ENCODE measurements at places on chromosomes 5 and 9.

DNA sequence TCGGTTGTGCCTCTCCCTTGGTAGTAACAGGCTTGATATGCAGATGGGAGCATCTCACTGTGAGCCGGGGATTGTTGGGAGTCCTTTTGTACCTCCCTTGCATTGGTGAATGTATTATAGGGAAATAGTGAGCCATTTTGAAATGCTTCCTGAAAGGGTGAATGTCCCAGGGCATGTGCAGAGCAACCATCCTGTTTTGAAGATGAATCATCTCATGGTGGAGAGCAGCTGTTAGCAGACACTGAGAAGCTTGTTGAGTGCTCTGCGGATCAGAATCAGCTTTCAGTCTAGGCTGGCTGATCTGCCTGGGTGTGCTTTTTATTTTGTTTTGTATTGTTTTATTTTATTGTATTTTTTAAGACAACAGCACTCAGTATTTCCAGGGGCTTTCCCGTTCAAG lies 29.7 kb downstream of the SLC36A1 start:
- peak; percentile 59 for DNase-seq

- no peak for DNase-seq
Measured at GRCh38 chr5:120806202-120806601, 342.1 kb downstream of the PRR16 start.

- no peak for DNase-seq
Measured at GRCh38 chr9:113940077-113940476, 64.0 kb downstream of the ZNF618 start.

- no peak for DNase-seq
Measured at GRCh38 chr5:5886812-5887486, 464.5 kb downstream of the ICE1 start.

DNA sequence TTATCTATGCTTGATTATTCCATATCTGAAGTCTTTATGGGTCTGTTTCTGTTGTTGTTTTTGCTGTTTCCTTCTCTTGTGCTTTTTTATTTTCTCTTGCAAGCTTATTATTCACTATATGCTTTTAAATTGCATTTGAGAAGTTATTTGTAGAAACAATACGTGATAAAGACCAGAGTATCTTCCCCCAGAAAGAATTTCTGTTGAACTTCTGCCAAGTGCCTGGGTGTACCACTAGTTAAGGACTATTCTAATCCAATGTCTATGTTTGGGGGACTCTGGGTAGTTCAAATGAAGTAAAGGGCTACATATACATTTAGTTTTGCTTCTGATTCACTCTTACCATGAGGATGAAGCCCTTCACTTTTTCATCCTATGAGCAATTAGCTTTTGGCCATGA lies 54.3 kb downstream of the SLF1 start:
- no peak for DNase-seq

DNA sequence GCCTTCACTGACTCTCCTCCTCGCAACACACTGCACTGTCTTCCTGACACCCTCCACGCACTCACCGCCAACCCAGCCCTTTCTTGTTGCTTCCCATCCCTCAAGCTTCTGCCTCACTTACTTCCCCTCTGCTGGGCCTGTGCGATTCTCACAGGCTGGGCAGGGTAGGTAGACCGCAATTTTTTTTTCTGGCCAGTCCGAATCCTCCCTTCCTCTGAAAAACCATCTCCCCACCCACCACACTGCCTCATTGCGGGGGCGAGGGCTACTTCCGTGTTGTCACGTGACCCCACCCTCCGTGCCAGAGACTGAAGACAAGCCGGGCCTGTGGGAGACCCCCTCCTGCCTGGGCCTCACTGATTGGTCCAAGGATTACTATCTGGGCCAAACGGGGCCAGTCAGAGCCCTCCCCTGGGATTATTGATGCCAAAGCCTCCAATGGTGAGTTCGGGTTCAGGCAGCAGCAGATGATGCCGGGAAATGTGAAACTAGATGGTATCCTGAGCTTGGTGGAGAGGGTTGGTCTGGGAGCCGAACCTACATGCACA lies 73.1 kb downstream of the STK10 start:
- no peak for DNase-seq

DNA sequence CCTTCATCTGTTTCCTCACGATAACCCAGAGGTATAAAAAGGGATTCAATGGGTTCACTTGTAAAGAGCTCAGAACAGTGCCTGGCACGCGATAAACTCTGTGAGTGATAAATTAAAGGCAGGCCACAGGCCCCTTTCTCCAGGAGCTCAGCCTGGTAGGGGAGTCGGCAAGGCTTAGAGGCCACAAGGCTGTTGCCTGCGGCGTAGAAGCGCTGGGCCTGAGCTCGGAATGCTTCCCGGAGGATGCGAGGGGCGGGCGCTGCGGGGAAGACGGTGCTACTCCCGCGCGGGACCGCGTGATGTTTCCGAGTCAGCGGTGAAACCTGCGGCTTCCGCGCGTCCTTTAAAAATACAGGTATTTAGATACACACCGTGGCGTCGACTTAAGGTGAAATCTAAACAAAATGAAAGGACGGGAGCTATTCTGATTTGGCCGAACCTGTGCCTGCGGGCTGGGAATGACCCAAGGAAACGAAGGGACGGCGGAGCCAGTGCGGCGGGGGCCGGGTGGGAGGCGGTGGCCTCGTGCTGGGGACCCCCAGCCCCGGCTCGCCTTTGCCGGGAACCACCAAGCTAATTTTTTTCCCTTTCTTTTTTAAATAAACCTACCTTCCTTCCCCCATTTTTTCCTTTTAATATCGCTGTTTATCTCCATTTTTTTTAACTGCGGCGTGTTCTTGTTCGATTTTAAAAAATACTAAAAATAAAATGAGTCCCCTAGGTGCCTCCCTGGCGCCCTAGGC lies 6.2 kb downstream of the NKX2-5 start:
- no peak for DNase-seq

- peak; percentile 75 for DNase-seq
Measured at GRCh38 chr5:16690243-16690852, 73.6 kb upstream of the RETREG1 start.

DNA sequence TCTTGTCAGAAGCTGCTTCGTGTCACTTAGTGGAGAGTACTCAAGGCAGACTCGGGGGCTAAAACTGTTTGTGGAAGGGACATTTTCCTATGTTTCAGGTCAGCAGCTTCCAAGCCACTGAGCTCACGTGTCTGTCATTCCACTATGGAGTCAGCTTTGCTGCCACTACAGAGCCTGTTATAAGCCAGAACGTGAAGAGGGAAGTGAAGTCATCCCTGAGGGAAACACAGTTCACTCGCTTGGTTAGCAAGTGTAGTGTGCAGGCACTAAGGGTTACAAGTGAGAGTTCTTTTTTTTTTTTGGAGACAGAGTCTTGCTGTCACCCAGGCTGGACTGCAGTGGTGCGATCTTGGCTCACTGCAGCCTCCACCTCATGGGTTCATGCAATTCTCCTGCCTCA lies 24.5 kb upstream of the LTC4S start:
- DNase-seq: no peak

DNA sequence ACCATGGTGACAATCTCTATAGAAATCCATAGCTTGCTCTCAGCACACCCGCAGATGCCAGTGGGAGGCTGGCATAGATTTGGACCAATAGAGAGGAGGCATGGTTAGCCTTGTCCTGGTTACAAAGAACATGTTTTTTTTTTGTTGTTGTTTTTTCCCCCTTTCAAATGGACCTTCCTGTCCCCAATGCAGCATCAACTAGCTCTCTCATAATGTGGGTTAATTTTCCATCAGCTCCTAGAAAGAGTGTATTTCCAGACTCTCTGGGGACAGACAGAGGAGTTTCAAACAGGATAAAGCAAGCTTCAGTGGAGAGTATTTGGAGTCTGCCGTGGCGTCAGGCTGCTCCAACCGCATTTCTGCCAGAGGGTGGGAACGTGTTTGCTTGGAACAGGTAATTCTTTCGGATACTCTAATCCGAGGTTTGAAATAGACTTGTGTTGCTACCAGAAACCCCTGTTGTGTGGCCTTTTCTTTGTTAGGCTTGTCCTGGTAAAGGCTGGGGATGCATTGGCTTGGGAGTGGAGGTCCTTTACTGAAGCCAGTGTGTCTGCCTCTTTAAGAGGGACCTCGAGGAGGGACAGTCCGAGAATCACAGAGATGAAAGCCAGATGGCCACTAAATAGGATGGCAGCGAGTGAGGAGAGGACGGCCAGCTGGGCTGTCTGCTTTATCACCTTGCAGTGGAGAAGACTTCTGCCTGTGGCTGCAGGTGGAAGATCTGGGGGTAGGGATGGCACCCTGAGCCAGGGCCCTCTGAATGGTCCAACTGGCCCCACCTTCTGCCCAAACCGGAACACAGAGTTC lies 130.5 kb upstream of the CPEB4 start:
- no peak for DNase-seq

DNA sequence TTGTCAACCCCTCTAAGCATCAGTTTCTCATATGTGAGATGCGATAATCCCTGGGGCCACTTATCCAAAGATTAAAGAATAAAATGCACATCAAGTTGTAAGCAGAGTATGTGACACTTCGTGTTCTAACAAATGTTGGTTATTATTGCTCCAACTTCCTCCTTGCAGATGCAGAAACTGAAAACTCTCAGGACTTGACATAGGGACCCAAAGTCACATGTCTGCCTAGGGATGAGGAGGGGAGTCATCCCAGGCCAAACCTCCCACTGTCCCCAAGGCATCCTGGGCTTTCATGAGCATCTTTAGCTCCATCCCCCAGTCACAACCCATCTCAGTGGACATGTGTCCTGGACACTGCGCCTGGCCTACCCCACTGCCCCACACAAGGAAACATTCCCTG lies 27.5 kb upstream of the SYK start:
- no peak for DNase-seq

DNA sequence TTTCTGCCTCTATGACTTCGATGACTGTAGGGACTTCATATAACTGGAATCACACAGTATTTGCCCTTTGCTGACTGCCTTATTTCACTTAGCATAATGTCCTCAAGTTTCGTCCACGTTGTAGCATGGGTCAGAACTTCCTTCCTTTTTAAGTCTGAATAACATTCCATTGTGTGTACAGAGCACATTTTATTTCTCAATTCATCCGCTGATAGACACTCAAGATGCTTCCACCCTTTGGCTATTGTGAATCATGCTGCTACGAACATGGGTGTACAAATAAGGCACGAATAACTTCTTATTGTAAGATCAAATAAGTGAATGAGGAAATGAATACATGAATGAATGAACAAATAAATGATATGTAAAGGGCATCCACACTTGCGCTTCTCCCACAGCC lies 13.0 kb downstream of the BARX1 start:
- no peak for DNase-seq

GRCh38 chr5:3417376-3417943 lies 178.2 kb upstream of the IRX1 start:
- no peak for DNase-seq

DNA sequence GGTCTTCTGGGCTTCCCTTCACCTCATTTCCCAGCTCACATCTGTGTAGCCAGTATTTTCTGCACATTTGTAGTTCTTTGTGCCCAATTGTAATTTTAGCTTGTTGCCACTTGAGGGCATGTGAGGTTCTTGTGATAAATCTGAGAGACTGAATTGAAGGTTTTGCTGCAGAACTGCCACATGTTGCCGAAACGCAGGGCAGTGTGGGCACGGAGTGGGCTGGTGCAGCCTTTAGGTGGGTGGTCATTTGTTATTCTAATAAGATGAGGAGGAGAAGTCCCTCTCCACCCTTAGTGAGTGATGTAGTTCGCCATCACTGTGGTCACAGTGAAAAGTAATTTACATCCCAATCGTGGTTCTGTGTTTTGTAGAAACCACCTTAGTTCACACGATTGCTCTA lies 21.2 kb downstream of the OTULIN start:
- DNase-seq: peak; percentile 68

DNA sequence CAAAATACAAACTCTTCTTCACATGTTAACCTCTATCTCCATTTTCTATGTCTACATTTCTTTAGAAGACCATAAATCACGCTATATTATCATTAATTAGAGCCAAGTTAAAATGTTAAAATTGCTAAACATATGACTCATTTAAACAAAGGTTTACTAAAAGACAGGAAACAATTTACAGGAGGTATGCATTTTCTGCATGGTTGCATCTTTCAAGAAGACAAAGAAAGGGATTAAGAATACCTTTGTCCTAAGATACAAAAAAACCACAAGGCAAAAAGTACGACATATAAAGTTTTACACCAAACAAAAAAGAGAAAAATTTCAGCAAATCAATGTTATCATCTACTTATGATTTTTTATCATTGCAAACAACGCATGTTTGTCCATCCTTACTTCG lies 324.4 kb downstream of the PDE4D start:
- no peak for DNase-seq

DNA sequence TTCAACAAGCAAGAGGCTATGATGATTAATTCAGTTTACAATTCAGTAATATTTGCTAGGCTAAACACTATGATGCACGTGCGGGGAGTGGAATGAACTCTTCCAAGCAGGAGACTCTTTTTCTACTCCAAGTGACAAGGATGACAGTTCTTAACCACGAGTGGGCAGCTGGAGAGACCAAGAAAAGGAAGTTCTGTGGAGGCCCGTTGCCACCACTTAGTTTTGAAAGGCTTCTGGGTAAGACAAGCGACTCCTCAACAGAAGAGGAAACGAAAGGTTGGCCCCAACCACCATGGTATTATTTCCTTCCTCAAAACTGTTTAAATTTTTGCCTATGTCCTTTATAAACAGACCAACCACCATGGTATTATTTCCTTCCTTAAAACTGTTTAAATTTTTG lies 2.8 kb downstream of the DCAF12 start:
- no peak for DNase-seq

GRCh38 chr9:117156771-117157535 lies 257.9 kb downstream of the ASTN2 start:
- DNase-seq: no peak

DNA sequence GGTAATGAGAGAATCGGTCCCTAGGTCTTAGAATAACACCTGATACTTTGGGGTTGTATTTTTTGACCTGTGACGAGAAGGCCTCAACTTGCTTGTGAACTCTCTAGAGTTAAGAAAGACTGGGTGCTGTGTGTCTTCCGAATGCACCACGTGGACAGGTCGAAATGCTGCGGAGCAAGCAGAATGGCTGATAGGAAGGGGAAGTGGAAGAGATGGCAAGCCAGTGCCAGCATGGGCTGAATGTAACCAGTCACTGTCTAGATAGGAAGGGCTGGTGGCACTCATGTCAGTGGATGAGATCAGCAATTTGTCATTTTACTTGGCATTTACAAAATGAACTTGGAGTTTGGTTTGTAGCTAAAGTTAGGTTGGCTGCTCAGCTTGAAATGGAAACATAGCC lies 5.6 kb downstream of the OTULINL start:
- no peak for DNase-seq

- DNase-seq: no peak
Measured at GRCh38 chr5:97943036-97943435, 760.0 kb upstream of the RIOK2 start.

- peak; percentile 48 for DNase-seq
Measured at GRCh38 chr5:56306433-56307150, 73.5 kb upstream of the ANKRD55 start.

All from lung microvascular endothelial cell (primary cell).